ENCODE measurements at places on chromosomes 16 and 17.

- H3K4me1 ChIP-seq: peaks cover 5% of the 10 kb centered on the region
- H3K27me3 ChIP-seq: no peaks in the 10 kb centered on the region
- H3K36me3 ChIP-seq: no peaks in the 10 kb centered on the region
- H3K27ac ChIP-seq: no peak overlapping the region
- H3K4me3 ChIP-seq: no peak overlapping the region
These were observed 56.5 kb downstream of the COPRS start for GRCh38 chr17:31802502-31802901.

DNA sequence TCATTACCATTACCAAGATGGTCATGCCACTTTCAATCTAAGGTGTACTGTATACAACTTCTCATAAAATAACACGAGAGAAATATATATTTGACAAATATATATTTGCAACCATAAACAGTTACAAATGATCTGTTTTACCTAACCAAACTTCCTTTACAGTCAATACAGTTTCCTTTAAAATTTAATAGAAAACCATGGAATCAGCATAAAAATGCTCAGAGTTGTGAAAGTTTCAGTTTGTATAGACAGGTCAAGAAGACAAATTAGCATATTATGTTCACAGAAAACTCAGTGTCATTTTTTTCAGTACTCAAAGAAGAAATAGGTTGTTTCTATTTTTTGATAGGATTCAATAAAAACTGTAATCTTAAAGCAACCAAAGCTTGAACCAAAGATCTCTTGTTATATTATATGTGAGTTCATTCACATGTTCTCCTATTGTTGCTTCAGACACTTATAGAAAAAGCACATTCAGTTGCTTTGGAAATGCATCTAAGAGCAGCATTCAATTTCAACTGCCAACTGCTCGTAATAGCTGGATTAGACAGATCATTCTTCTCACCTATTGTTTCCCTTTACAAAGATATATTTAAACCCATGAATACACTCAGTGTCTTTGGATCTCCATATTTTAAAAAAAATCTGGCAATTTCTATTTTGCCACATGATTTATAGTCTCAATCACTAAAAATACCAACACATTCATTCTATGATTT lies 15.1 kb downstream of the SSH2 start:
- H3K4me1 ChIP-seq: peaks cover 13% of the 10 kb centered on the region
- DNase-seq: no peak
- H3K27me3 ChIP-seq: no peaks in the 10 kb centered on the region
- no peaks in the 10 kb centered on the region for H3K36me3 ChIP-seq
- H3K4me3 ChIP-seq: no peak overlapping the region
- no peak overlapping the region for H3K27ac ChIP-seq

DNA sequence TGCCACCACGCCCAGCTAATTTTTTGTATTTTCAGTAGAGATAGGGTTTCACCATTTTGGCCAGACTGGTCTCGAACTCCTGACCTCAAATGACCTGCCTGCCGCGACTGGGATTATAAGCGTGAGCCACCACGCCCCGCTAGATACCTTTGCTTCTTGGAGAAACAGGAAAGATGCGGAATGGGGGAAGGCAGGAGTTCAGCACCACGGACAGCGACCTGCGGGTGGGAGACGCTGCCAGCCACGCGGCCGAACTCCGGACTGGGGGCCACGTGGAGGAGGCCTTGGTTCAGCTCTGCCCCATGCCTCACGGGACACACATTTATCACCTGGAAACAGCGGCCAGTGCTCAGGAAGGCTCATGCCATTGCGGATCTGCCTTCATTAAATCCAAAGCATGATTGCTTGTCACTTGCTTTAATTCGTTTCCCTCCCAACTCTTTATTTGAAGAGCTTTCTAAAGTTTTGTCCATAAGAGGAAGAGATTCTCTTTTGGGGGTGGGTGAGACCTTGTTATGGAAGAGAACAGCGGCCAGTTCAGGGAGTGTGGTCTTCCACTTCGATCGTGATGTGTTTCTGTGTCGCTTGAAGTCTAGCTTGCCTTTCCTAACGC lies 219.9 kb downstream of the ENGASE start:
- no peaks in the 10 kb centered on the region for H3K4me1 ChIP-seq
- H3K4me3 ChIP-seq: no peak overlapping the region
- peaks cover 26% of the 10 kb centered on the region for H3K27me3 ChIP-seq
- DNase-seq: peak; percentile 91
- no peak overlapping the region for H3K27ac ChIP-seq
- H3K36me3 ChIP-seq: no peaks in the 10 kb centered on the region

DNA sequence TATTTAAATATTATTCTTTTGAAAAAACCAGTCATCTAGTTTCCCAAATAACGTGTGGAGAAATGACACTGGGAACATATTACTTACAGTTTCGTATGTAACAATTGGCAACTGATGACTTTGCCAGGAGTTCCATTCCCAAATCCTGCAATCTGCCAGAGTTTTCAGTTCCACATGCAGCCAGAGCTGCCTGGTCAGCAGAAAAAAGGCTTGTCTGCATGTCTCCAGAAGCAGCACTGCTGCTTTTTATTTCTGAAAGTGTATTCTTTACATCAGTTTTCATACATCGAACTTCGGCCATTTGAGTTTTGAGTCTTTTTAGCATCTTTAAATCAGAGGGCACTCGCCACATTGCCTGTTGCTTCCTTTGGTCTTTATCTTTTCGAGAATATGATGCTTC lies 78.4 kb downstream of the TRIM37 start:
- H3K4me1 ChIP-seq: peaks cover 24% of the 10 kb centered on the region
- peak overlapping the region; percentile 85 for H3K27ac ChIP-seq
- DNase-seq: no peak
- no peaks in the 10 kb centered on the region for H3K36me3 ChIP-seq
- H3K4me3 ChIP-seq: no peak overlapping the region

- peak overlapping the region; percentile 86 for H3K27ac ChIP-seq
- H3K4me1 ChIP-seq: peaks cover 59% of the 10 kb centered on the region
- H3K36me3 ChIP-seq: no peaks in the 10 kb centered on the region
- peak; percentile 60 for DNase-seq
These were observed 164.4 kb upstream of the TBX2 start for GRCh38 chr17:61235001-61235826.

DNA sequence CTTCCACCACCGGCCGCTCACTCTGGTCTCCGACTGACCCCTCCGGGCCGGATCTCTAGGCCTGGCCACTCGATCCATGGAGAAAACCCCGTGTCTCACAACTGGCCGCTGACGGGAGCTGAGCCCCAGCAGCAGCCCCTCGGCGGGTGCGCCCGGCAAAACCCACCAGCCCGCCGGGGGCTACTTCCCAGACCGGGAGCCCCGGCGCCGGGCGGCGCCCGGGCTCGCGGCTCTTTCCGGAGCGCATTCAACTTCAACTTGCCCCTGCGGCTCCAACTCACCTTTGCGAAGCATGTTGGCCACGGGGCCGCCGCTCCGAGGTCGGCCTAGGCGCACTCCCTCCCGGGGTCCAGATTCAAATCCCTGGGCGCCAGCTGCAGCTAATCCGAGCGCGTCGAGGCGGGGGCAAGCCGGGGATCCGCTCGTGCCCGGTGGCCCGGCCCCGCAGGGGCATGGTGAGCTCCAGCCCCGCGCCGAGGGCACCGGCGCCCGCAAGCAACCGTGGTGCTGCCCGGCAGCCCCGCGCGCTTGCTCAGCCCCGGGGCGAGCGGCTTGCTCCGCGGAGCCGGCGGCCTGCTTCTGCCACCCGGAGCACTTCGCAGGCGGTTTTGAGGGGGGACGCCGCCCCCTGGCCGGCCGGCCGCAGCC lies 438 bp downstream of the RTN4RL1 start:
- peak overlapping the region; percentile 81 for H3K4me3 ChIP-seq
- H3K4me1 ChIP-seq: peaks cover 6% of the 10 kb centered on the region
- peak overlapping the region; percentile 48 for H3K27ac ChIP-seq
- H3K27me3 ChIP-seq: peaks cover 10% of the 10 kb centered on the region
- no peak for DNase-seq

DNA sequence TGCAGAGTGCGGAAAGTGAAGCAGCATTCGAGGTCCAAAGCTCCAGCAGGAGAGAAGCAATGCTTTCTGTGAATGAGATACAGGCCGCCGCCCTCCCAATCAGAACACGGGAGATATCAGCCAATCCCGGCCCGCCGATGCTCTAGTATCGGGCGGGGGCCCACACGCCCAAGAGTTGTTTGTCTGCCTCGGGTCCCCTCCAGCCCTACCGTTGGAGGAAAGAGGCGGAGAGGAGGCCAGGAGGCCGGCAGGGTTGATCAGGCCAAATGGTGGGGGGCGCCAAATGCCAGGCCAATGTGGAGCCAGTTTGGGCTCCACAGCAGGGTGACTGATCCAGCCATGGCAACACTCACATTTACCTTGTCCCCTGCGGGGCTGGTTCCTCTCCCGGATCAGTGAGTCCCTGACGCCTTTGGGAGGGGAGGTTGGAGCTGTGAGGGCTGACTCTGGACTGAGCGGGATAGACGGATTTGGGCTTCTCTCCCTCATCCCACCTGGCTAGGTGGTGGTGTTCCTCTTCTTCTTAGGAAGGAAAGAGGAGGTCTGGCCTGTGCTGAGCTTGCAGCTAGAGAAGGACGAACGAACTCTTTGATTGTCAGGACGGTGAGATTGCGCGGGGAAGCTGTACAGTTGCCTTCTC lies 10.4 kb upstream of the CUEDC1 start:
- DNase-seq: no peak
- H3K4me3 ChIP-seq: no peak overlapping the region
- H3K27me3 ChIP-seq: no peaks in the 10 kb centered on the region
- H3K4me1 ChIP-seq: no peaks in the 10 kb centered on the region
- no peaks in the 10 kb centered on the region for H3K36me3 ChIP-seq
- no peak overlapping the region for H3K27ac ChIP-seq

DNA sequence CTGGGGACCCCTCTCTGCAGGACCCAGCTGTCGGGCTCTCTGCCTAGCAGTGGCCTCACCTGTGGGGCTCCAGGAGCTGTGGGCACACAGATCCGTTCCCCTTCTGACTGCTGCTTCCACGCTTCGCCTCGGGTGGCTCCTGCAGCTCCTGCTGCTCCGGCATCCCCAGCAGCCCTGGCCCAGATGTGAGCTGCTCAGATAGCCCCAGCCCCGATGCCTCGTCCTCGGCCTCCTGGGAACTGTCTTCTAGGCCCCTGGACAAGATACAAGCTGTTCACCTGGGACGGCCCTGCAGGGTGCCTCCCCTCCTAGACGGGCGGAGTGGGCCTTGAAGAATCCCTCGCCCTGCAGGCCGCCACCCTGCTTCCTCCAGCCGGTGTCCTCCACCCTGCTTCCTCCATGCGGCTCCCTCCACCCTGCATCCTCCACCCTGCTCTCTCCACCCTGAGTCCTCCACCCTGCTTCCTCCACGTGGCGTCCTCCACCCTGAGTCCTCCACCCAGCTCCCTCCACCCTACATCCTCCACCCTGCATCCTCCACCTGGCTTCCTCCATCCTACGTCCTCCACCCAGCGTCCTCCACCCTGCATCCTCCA lies 11.0 kb downstream of the EMC6 start:
- no peaks in the 10 kb centered on the region for H3K4me1 ChIP-seq
- no peaks in the 10 kb centered on the region for H3K36me3 ChIP-seq

GRCh38 chr17:77322514-77323412 lies 182.0 kb downstream of the SEC14L1 start:
- peaks cover 30% of the 10 kb centered on the region for H3K4me1 ChIP-seq
- H3K27me3 ChIP-seq: no peaks in the 10 kb centered on the region
- no peak overlapping the region for H3K4me3 ChIP-seq
- H3K36me3 ChIP-seq: no peaks in the 10 kb centered on the region
- DNase-seq: peak; percentile 55
- H3K27ac ChIP-seq: peak overlapping the region; percentile 94

DNA sequence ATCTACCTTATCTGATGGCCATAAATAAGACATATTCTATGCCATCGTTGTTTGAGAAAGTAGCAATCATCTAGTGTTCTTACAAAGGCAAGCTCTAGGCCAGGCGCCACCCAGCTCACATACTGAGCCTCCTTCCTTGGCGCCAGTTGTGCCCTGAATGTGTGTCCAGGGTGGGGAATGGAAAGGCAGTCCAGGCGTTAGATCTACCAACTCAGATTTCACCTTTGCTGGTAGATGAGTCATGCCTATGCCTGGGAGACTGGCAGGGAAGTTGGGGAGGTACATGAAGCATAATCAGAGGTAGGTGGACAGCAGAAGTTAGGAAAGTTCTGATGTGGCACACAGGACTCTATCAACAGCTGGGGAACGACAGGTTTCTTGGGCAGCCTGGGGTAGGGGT lies 23.6 kb downstream of the SDR42E1 start:
- H3K27ac ChIP-seq: no peak overlapping the region
- H3K36me3 ChIP-seq: no peaks in the 10 kb centered on the region
- H3K4me3 ChIP-seq: no peak overlapping the region
- H3K4me1 ChIP-seq: no peaks in the 10 kb centered on the region
- DNase-seq: no peak
- H3K27me3 ChIP-seq: no peaks in the 10 kb centered on the region

DNA sequence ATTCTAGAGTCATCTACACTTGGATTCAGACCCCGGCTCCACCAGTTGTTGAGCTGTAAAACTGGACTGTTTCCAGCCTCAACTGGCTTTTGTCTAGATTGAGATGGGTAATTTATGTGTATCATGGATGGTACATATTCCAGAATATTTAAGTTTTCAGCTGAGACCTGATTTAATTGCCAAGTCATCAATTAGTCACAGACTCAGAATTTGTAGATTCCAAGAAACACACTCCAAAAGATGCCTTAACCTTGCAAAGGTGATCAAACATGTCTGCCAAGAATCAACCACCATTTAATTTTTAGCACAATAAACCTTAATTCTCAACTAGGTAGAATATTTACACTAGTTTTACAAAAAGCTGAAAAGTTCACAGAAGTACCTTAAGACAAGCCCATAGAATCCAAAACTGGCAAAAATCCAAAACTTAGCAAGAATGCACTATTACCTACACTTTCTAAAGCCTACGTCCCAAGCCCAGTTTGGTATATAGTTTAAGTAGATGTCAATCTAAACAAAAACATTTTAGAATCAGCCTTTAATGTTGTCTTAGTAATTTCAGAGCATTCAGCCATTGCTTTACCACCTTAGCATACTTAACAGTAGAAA lies 17.7 kb downstream of the SIAH1 start:
- no peaks in the 10 kb centered on the region for H3K27me3 ChIP-seq
- H3K4me3 ChIP-seq: no peak overlapping the region
- peaks cover 13% of the 10 kb centered on the region for H3K4me1 ChIP-seq
- H3K36me3 ChIP-seq: no peaks in the 10 kb centered on the region

DNA sequence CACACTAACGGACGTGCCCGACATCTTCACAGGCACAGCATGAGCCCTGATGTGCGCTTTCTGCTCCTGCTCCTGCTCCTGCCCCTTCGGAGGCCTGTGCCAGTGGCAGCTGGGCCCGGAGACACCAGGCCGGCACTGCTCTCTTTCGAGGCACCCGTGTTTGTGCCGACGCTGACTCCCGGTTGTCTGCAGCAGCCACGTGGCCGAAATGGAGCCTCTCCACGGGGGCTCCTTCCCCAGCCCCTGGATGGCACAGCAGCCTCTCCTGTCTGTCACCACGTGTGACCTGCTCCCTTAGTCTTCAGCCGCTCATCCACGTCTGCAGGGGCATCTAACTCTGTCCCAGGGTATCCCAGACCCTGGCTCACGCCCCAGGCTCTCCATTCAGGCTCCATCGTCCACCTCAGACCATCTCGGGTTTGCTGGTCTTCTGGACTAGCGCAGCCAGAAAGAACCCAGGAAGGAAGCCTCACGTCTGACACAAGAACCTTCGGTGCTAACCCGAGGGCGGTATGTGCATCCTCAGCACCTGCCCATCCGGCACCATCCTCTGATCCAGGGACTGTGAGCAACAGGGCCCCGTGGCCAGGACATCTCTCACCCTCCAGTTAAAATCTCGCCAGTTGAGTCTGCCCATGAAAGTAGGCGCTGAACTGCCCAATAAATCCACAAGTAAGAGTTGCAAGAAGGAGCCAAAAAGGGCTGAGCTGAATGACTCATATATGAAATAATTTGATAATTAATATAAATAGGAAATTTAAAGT lies 4.2 kb upstream of the RPH3AL start:
- H3K27ac ChIP-seq: no peak overlapping the region
- no peaks in the 10 kb centered on the region for H3K27me3 ChIP-seq
- H3K4me3 ChIP-seq: no peak overlapping the region
- DNase-seq: no peak
- no peaks in the 10 kb centered on the region for H3K36me3 ChIP-seq

All from cardiac muscle cell (in vitro differentiated cells and primary cell).